ENCODE measurements at places on chromosomes 4 and X.
A peak's percentile ranks its signal among the peaks of the same experiment; 100 is the strongest.

DNA sequence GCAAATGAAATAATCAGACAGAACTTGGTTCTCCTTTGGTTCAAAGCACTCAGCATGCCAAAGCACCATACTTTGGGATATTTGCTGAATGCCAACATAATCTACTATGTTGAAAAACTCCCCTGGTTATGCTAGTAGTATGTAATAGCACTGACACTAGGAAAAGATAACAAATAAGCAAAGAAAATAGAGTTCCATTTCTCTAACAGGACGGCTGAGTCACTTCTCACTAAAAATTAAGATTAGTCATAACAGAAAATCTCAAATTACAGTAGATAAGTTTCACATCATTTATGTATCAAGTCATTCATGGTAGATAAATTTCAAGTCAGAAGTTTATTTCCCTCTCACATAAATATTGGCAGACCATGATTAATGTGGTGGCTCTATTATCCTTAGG, 17.9 kb downstream of the PDHA2 start:
- H3K4me3 ChIP-seq, result no peak overlapping the region
- no peaks in the 10 kb centered on the region for H3K4me1 ChIP-seq

- no peak overlapping the region for H3K4me3 ChIP-seq
- no peaks in the 10 kb centered on the region for H3K36me3 ChIP-seq
- H3K27me3 ChIP-seq, result no peaks in the 10 kb centered on the region
- no peak overlapping the region for H3K27ac ChIP-seq
- no peaks in the 10 kb centered on the region for H3K4me1 ChIP-seq
These were observed 108.1 kb downstream of the MID1 start for GRCh38 chrX:10512258-10512657.

GRCh38 chrX:40005292-40006011, 92.3 kb downstream of the BCOR start:
- H3K27me3 ChIP-seq, result peaks cover 23% of the 10 kb centered on the region
- no peak for DNase-seq
- H3K4me1 ChIP-seq, result peaks cover 30% of the 10 kb centered on the region
- peak overlapping the region; percentile 51 for H3K4me3 ChIP-seq

DNA sequence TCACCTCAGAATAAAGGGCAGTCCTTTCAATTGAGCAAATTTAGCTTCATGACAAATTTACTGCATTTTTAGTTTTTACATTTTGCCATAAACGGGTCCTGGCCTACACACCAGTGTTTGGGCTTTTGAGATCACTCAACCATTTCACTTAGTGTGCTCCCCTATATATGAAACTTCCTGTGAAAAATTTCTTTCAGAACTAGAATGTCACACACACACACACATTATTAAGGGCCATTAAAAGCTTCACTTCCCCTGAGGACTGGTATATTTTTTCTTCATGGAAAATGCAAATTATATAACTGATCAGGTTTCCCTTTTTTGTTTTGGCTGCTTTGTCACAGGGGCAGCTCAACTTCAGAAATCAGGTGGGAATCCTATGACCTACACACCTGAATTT, 206.5 kb downstream of the ENOX2 start:
- no peaks in the 10 kb centered on the region for H3K36me3 ChIP-seq
- DNase-seq, result no peak
- no peaks in the 10 kb centered on the region for H3K27me3 ChIP-seq

GRCh38 chrX:55056820-55057674, 17.8 kb upstream of the PAGE2B start:
- no peaks in the 10 kb centered on the region for H3K36me3 ChIP-seq
- H3K27me3 ChIP-seq, result peaks cover 2% of the 10 kb centered on the region
- H3K27ac ChIP-seq, result no peak overlapping the region
- H3K4me3 ChIP-seq, result peak overlapping the region; percentile 36
